SW 1271 (cell line): ENCODE measurements at places on chromosomes 13 and 19.

- no peak for DNase-seq
Observed at GRCh38 chr19:18057557-18057956, 29.2 kb downstream of the IL12RB1 start.

DNA sequence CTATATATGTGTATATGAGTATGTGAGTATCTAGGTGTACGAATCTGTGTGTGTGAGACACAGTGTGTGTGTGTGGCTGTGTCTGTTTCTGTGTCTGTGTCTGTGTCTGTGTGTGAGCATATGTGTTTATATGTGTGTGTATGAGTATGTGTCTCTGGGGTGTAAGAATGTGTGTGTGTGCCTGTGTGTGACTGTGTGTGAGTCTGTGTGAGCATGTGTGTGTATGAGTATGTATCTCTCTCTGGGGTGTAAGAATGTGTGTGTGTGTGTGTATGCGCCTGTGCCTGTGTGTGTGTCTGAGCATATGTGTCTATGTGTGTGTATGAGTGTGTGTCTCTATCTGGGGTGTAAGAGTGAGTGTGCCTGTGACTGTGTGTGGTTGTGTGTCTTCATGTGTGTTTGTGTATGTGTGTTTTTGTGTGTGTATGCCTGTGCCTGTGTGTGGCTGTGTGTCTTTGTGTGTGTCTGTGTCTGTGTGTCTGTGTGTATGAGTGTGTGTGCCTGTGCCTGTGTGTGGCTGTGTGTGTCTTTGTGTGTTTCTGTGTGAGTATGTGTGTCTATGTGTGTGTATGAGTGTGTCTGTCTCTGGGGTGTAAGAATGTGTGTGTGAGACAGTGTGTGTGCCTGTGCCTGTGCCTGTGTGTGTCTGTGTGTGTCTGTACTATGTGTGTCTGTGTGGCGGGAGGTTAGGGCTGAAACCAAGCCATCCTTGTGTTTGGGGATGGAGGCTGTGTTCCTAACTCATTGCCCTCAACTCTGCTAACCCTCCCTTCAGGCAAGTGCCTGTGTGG, 11.2 kb downstream of the AXL start:
- no peak for DNase-seq

GRCh38 chr19:49565261-49565660, 15.1 kb downstream of the NOSIP start:
- no peak for DNase-seq

DNA sequence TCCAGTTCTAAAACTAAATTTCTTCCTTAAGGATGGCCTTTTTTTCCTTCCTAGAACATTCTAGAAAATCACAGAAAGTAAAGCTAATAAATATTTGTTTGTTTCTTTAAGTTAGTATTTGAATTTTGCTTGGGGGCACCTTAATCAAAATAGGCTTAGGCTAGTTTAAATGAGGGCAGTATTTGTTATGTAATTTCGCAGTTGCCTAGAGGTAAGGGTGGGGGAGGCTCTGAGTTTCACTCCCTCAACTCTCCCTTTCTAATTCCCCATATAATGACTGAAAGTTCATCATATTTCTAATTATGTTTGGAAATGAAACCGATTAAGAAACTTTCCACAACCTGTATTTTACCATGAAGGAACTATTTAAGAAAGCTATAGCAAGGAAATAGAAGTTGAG, 40.6 kb downstream of the PCDH17 start:
- no peak for DNase-seq

- no peak for DNase-seq
Observed at GRCh38 chr13:39110518-39111097, 72.4 kb downstream of the NHLRC3 start.

DNA sequence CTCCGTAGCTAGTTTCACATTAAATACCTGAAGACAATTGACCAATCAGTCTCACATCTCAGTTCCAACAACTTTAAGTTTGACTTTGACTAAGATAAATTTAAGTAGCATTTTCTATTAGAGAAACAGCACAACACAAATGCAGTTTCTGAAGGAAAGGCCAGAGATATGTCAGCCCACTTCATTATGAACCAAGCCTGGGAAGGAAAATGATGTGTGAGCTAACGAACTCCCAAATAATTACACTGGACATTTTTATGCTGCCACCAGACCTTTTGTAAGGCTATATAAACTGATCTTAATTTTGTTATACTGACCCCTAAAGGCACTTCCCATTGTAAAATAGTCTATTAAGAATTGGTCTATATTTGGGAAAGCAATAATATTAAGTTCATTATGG, 57.9 kb upstream of the DACH1 start:
- DNase-seq = no peak

- DNase-seq = no peak
Observed at GRCh38 chr13:62357887-62358645, 942.4 kb upstream of the PCDH20 start.

GRCh38 chr19:9871626-9872338, 36.7 kb downstream of the PIN1 start:
- no peak for DNase-seq

DNA sequence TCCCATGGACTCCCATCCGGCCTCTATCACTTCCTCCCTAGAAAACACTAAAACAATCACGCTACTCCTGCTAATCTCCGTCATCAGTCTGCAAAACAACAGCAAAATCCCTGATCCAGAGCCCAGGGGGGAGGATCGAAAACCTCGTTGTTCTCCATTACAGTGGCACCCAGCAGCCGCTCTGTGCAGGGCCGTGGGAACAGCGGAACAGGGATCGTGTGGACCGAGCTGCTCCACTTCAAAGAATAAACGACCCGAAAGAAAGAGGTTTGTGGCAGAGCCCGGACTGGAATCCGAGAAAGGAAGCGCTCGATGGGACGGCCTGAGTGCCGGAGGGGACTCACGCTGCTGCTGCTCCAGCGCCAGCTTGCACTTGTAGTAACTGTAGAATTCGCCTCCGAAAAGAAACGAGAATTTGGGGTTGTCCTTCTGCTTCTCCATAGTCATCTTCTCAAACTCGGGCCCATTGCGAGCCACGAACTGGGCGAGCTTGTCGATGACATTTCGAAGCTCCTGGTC, 652 bp downstream of the CHERP start:
- no peak for DNase-seq

- no peak for DNase-seq
Observed at GRCh38 chr13:41765020-41765419, 195.9 kb downstream of the VWA8 start.

- no peak for DNase-seq
Observed at GRCh38 chr19:718991-719512, 10.3 kb downstream of the PALM start.

GRCh38 chr19:42401365-42402303, 11.5 kb upstream of the CNFN start:
- DNase-seq = no peak

DNA sequence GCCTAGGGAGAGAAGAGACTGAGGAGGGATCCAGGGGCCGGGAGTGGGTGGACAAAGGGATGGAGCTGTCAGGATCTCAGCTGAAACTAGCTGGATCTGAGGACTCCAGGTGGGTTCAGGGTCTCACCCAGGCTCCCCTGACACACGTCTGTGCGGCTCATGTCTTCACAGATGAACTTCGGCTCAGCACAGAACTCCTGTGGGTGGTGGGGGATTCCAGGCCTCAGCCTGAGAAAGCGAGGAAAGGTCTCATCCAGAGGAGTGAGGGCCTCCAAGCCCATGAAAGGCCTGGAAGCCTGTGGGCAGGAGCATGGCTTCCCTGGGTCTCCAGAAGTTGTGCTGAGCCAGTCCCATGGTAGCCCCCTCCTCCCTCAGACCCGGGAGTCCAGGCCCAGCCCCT, 1.4 kb downstream of the CAPN12 start:
- DNase-seq = no peak

- DNase-seq = no peak
Observed at GRCh38 chr13:114007566-114007965, 33.7 kb upstream of the C13orf46 start.

- peak; percentile 28 for DNase-seq
Observed at GRCh38 chr19:52601025-52601973, 31.2 kb downstream of the ZNF701 start.

GRCh38 chr19:46082728-46083050, 41.8 kb downstream of the IGFL3 start:
- DNase-seq = no peak

DNA sequence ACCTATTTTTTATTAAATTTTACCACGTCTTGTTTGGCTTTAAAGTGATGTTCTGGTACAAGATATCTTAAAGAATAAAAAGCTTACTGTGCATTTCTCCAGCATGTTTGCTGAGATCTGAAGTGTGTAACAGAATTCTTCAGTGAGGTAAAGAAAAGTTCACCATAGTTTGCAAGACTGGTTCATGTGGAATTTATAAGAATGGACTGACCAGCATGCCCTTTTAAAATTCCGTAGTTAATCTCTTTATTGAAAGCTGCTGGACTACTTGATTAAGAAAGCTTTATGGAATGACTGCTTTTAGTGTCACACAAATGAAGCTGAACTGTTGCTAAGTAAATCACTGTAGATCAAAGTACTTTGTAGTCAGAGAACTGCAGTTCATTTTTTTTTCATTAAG, 119.2 kb downstream of the GPC6 start:
- DNase-seq = no peak

DNA sequence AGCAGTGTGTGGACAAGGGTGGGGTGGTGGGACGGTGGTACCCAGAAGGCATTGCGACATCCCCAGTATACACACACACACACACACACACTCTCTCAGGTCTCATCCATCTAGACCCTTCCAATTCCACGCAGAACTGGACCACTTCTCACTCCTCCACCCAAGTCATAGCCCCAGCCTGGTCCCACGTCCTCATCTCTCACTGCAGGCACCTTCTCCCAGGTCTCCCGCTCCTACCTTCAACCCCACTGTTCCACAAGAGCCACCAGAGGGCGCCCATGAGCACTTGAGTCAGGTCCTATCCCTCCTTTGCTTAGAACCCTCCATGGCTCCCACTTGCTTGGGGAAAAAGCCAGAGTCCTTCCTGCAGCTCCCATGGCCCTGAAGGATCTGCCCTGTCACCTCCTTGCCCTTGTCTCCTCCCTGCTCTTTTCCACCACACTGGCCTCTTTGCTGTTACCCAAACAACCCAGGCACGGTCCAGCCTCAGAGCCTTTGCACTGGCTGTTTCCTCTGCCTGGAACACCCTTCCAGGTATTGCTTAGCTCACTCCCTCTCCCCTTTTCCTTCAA, 62.6 kb downstream of the IER2 start:
- peak; percentile 31 for DNase-seq

GRCh38 chr13:34322014-34322742, 504.2 kb downstream of the RFC3 start:
- no peak for DNase-seq

DNA sequence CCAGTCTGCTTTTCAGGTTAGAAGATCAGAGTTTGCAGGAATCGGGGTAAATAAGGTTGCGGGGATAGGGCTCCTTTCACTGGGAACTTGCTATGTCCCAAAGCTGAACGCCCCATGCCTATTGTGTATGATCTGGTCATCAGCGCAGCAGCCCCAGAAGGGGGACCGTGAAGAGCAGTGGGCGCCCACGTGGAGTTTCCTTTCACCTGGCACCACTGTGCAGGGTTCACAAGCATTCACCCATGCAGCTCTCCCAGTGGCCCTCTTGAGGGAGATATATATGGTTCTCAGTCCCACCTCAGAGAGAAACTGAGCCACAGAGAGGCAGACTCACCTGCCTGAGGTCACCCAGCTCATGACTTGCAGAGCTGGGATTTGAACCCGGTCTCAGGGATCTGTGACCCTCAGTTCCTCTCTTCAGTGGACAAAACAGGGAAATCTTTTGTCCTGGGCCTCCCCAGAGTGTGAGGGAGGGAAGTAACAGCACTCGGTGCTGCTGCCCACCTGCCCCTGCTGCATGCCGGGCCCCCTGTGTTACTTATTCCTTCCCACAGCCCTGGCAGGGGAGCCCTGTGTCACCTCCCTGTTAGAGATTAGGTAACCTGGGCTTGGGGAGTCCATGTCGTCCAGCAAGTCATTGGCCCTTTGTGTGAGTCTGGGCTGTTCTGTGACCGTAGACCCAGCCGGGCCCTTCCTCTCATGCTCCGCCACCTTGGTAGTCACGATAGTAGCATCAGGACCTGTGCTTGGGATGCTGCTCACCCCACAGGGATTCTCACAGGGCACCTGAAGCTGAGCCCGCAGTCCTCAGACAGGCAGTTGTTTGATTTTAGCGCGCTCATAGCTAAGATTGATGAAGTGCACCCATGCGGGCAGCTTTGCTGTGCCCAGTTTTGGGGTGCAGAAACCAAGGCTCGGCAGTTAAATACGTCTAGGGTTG, 27.9 kb downstream of the PPP5C start:
- DNase-seq = no peak

DNA sequence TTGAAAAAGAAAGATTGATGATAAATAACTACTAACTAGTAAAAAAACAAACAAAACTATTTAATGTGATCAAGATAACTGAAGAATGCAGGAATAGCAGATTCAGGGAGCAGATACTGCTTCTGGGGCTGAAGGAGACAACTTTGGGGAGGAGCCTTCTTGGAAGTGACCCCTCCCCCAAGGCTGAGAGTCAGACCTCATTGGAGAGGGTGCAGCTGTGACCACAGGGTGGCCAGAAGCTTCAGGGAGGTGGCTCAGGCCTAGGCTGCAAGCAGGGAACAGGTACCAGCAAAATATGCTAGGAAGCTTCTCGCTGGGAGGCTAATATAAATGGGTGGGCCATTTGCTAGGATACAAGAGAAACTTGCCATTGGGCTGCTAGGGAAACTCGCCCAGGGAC, 149.9 kb downstream of the MYO16 start:
- no peak for DNase-seq

- DNase-seq = peak; percentile 24
Observed at GRCh38 chr19:15331419-15332310, 674 bp downstream of the BRD4 start.

DNA sequence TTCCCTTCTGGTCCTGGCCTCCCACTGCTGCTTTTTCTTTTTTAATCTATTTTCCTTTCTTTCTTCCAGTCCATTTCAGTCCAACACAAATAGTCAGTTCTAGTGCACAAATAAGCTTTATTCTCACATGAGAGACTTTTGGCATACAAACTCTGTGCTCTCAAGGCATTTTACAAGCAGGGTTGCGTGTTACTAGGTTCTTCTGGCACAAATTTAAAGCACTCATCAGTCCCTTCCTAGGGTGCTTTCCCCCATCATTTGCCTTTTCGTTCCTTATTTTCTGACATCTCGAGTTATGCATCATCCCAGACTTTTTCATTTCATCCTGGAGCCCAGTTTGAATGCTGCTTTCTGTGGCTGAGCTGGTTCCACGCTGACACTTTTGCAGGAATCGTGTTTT, 29.8 kb upstream of the IL17D start:
- no peak for DNase-seq

DNA sequence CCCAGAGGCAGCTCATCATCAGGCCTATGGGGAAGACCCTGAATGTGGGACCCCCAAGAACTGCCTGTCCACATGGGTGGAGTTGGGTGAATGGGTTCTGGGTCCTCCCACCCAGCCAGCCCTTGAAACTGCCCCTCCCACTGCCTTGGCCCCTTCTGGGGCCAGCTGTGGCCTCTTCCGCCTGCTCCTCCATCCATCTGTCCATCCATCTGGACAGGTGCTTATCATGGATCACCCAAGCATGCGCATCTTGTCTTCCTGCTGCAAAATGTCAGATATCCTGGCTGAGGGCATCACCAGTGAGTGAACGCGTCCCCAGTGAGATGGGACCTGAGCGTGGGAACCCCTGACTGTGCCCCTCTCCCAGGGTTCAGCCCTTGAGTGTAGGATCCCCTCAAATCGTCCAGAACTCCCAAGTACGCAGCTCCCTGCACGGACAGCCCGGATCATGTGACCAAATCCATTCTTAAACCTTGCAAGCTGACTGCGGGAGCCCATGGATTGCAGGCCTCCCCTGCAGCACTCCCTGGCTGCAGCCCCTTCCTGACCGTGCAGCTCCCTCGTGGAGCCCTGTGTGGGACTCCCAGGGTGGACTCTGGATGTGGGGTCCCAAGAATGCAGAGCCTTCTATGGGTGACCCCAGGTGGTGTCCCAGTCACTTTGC, 2.0 kb downstream of the STXBP2 start:
- no peak for DNase-seq
